ENCODE measurements at places on chromosomes 3 and 15.

DNA sequence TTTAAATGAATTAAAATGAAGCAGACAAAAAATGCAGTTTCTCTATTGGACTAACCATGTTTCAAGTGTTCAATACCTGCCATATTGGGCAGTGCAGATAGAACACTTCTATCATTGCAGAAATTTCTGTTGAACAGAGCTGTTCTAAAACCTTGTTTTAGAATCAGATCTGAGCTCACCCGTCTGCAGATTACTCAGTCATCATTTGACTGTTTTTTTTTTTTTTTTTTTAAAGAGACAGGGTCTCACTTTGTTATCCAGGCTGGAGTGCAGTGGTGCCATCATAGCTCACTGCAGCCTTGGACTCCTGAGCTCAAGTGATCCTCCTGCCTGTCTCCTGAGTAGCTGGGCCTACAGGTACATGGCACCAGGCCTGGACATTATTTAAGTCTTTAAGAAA is 128.7 kb downstream of the APBA2 start:
- no peak for DNase-seq

- no peak for DNase-seq
Observed at GRCh38 chr3:68342426-68342825, 589.9 kb downstream of the TAFA4 start.

- no peak for DNase-seq
Observed at GRCh38 chr3:127777921-127778656, 44.2 kb downstream of the MGLL start.

DNA sequence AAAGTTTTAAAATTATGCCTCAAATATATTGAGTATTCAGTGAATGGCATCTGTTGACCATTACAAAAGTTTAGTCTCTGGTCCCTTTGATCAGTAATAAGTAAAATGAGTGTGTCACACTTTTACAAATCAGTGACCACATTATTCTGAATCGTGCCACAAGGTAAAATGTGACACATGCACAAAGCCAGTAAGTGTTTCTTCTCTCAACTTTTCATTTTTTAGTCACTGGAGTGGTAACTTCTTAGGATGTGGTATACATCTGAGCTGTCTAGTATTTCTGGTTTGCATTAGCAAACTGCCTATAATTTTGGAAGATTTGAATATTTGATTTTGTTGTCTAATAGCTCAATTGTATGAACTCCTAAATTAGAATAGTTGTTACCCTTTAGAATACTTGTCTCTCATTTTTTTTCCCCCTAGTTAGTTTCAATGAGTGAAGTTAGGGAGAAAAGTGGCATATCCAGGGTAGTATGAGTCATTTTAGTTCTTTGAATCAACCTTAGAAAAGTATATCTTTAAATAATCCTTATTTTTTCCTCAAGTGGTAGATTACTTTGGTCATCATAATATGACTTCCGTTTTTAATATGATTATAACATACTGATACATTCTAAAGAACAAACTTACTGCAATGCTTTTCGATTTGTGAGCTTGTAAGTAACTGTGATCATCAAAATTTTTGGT is 18.1 kb downstream of the DNAJC13 start:
- no peak for DNase-seq

DNA sequence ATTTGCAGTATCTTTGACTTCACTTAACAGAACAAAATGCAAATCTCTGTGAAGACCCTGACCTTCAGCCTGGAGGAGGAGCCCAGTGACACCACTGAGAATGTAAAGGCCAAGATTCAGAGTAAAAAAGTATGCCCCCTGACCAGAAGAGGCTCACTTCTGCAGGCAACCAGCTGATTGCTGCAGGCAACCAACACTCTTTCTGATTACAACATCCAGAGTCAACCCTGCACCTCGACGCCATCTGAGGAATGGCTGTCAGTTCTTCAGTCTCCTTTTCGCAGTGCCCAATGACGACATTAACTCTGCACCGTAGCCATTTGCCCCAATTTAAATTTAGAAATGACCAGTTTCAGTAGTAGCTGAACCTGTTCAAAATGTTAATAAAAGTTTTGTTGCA is 14.9 kb downstream of the ATP13A3 start:
- DNase-seq, result no peak

DNA sequence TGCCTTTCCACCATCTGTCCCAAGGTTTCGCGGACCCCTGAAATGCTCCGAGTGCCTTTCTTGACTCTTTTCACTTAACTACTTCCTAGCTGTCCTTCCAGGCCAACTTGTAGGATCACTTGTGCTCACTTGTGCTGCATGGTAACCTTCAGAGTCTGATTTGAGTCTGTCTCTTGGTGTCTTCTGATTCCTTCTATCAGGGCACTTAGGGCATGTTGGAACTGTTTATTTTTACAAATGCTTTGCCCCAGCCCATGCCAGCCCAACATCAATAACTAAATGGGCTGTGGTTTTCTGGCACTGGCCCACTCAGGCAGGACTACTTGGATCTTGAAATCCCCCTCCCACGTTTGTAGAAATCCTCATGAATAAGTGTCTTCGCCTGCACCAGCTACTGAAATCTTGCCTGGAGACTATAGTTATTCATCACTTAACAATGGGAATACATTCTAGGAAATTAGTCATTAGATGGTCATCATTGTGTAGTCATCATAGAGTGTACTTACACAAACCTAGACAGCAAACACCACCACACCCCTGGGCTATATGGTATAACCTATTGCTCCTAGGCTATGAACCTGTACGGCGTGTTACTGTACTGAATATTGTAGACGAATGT is 123.1 kb upstream of the STRIT1 start:
- DNase-seq, result no peak

GRCh38 chr3:127159543-127159942 is 33.4 kb upstream of the PRR23E start:
- DNase-seq, result no peak

DNA sequence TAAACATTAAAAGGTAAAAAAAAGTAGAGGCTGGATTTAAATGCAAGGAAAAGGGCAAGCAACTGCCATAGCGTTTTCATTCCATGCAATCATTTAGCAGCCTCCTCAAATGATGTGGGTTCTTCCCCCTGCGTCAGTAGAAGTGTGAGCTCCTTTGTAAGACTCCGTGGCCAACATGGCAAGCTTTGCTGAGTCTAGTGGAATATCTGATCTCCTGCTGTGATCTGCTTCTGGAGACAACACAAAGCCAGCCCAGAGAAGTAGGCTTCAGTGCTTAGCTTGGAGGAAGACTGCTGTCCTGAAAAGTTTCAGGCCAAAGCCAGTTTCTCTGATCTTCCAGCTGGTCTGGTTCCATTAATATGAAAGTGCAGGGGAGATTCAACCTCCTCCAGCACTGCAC is 70.4 kb downstream of the ARPP21 start:
- no peak for DNase-seq

DNA sequence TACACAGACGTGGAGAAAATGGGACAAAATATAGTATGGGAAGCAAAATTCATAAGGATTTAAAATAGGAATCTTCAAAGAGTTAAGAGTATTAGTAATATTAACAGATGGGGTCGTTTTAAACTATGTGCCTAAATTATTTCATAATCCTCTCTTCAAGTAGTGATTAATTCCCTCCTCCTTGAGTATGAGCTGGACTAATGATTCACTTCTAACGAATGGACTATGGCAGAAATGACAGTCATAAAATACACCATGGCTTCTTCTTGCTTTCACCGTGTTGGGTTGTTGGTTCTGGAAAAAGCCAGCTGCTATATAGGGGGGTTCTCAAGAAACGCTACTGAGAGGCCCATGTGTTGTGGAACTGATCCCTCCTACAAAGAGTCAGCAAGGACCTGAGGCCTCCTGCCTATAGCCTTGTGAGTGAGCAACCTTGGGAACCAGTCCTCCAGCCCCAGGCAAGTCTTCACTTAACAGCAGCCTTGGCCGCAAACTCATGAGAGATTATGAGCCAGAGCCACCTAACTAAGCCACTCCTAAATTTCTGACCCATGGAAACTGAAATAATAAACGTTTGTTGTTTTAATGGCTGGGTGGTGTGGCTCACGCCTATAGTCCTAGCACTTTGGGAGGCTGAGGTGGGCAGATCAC is 64.8 kb upstream of the ABHD2 start:
- no peak for DNase-seq

DNA sequence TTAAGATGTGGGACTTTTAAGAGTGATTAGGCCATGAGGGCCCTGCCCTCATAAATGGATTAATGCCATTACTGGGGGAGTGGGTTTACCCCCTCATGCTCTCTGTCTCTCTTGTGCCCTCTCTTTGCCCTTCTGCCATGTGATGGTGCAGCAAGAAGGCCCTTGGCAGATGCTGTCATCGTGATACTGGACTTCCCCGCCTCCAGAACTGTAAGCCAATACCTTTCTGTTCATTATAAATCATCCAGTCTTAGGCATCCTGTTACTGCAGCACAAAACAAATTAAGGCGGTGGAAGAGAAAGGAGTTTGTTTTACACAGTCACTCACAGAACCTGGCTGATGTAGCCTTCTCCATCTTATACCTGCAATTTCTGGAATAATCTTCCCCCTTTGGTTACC is 360.3 kb upstream of the TBL1XR1 start:
- DNase-seq, result no peak

DNA sequence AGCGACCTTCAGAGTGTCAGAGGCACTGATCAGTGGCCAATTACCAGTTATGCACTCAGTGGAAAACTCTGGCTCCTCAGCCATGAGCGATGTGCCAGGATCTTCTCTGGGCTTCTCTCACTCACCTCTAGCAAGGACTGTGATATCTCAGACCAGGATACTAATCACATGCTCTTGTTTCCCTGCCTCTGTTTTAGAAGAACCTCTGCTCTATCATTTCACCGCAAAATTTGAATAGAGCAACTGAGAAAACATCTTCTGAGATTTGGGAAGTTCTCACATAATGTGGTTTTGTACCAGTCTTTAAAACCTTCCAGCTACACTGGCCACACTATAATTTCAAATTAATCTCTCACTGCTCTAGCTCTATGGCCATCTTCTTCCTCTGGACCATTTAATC is 325.8 kb upstream of the FRG2C start:
- no peak for DNase-seq

- DNase-seq, result no peak
Observed at GRCh38 chr3:49867400-49867799, 2.3 kb downstream of the CAMKV start.
